ENCODE measurements at places on chromosomes 3 and 15. TPM values are rescaled to one million over a fixed set of nuclear protein-coding genes. Genes with fewer than 3 reads are reported as not detected.

DNA sequence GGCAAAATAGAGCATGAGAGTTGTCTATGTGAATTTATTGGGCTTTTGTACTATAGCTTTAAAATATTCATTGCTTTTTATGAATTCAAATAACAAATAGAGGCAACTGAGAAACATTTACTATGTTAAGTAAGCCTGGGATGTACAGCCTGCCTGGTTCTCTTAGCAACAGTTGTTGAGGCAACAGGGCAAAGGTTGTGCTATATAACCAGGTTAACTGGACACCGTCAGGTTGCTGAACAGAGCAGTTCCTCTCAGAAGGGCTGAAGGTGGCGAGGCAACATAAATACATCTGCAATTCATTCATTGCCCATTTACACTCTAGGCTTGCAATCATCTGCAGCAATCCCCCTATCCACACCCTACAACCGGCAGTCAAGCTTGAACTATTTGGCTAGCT is 78.2 kb downstream of the GTF2E1 start:
- H3K4me1 ChIP-seq, result no peaks in the 10 kb centered on the region
- H3K36me3 ChIP-seq, result no peaks in the 10 kb centered on the region
- H3K27ac ChIP-seq, result no peak overlapping the region
- no peaks in the 10 kb centered on the region for H3K27me3 ChIP-seq
- no peak for DNase-seq
- H3K4me3 ChIP-seq, result no peak overlapping the region

GRCh38 chr3:146557745-146558144 is 13.3 kb upstream of the PLSCR1 start:
- no peaks in the 10 kb centered on the region for H3K36me3 ChIP-seq
- no peaks in the 10 kb centered on the region for H3K4me1 ChIP-seq
- no peak for DNase-seq
- no peak overlapping the region for H3K4me3 ChIP-seq
- no peak overlapping the region for H3K27ac ChIP-seq
- no peaks in the 10 kb centered on the region for H3K27me3 ChIP-seq

Gene TRIP4
- total RNA-seq, result 17.4 TPM

Gene INSYN1
- total RNA-seq, result not detected

Gene RPP14
- total RNA-seq, result 17.0 TPM

- H3K36me3 ChIP-seq, result peaks cover 94% of the 10 kb centered on the region
- H3K27ac ChIP-seq, result peak overlapping the region; percentile 7
- H3K4me3 ChIP-seq, result no peak overlapping the region
- peak; percentile 72 for DNase-seq
- H3K27me3 ChIP-seq, result no peaks in the 10 kb centered on the region
- peaks cover 33% of the 10 kb centered on the region for H3K4me1 ChIP-seq
Measured at GRCh38 chr3:15051531-15051930, 13.6 kb downstream of the MRPS25 start.

Data from K562 (cell line).